Activated T-helper 2 cell treated with anti-CD3 and anti-CD28 coated beads, Interferon-gamma antibody, Interleukin-2, Interleukin-4, amounts not matched to agents 10 μg/mL and 5 μg/mL and 100 μg/mL, durations not matched to agents 14 hours and 24 hours and 36 hours (primary cell): ENCODE measurements at places on chromosomes 1 and 21.

- DNase-seq = no peak
Measured at GRCh38 chr1:59779949-59780348, 34.8 kb upstream of the HOOK1 start.

DNA sequence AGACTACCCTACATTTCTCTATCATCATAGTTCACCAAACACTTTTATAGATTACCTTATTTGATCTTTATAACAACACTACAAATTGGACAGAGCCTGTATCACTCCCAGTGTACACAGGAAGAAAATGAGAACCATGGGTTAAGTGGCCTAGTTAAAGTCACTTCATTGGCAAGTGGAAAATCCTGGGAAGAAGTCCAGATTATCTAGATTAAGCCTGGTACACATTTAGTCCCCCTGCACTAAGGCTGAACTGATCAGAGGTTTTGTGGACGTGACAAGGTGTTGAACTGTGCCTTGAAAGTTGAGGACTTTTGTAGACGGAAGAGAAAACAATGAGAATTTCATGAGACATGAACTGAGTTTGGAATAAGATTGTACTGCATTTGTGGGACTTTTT is 7.5 kb upstream of the USH2A start:
- DNase-seq = no peak

GRCh38 chr1:168739908-168740307 is 10.9 kb upstream of the DPT start:
- no peak for DNase-seq

- peak; percentile 58 for DNase-seq
Measured at GRCh38 chr1:17125756-17126237, 6.5 kb upstream of the PADI2 start.

GRCh38 chr1:172917972-172918371 is 132.8 kb downstream of the TNFSF18 start:
- DNase-seq = no peak

- no peak for DNase-seq
Measured at GRCh38 chr1:92503043-92503925, 16.6 kb upstream of the GFI1 start.

- DNase-seq = no peak
Measured at GRCh38 chr1:196873385-196873784, 14.5 kb upstream of the CFHR4 start.

- no peak for DNase-seq
Measured at GRCh38 chr1:61585714-61586113, 139.2 kb downstream of the TM2D1 start.

- DNase-seq = no peak
Measured at GRCh38 chr1:11729498-11730428, 6.2 kb upstream of the AGTRAP start.

- DNase-seq = no peak
Measured at GRCh38 chr1:241742084-241742483, 90.0 kb downstream of the WDR64 start.

GRCh38 chr1:167650269-167651160 is 20.5 kb downstream of the RCSD1 start:
- DNase-seq = no peak

DNA sequence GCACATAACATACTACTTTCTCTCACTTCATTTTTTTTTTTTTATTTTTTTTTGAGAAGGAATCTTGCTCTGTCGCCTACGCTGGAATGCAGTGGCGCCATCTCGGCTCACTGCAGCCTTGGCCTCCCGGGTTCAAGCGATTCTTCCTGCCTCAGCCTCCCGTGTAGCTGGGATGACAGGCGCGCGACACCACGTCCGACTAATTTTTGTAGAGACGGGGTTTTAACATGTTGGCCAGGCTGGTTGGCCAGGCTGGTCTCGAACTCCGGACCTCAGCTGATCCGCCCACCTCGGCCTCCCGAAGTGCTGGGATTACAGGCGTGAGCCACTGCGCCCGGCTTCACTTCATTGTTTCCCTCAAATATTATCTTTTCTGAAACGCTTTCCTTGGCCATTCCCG is 573 bp upstream of the PEX19 start:
- DNase-seq = no peak

DNA sequence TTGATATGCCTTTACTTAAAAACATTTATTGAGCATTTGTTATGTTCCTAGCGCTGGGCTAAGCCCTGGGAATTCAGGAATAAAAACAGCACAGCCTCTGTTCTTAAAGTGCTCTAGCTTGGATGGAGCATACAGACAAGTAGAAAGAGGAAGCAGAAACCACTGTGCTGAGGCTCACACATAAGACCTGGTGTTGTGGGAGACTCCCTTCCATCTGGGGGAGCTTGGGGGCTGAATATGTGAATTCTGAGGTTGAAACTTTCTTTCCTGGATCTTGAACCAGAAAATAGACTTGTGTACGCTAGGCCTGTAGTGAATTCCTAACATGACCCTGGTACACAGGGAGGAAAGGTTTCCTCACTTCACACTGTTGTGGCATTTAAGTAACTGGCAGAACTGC is 209.9 kb downstream of the ZNF326 start:
- DNase-seq = no peak

GRCh38 chr1:73356485-73356884 is 841.5 kb downstream of the LRRIQ3 start:
- no peak for DNase-seq

DNA sequence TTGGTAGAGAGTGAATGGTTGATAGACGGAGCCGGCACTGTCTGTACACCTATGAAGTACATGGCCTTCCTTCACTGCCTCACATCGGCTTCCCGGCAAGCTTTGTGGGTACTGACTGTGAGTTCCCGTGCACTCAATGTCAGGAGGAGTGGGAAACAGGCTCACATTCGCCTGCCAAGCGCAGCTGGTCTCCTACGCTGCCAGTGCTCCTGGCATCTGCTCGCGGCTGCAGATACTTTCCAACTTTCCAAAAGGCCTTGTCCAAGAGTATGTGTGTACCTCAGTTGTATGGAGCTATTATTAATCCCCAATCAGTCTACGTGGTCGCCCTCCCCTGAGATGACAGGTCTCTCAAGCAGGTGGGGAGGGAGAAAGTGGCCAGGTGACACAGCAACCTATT is 180.8 kb downstream of the ZSCAN20 start:
- DNase-seq = no peak

DNA sequence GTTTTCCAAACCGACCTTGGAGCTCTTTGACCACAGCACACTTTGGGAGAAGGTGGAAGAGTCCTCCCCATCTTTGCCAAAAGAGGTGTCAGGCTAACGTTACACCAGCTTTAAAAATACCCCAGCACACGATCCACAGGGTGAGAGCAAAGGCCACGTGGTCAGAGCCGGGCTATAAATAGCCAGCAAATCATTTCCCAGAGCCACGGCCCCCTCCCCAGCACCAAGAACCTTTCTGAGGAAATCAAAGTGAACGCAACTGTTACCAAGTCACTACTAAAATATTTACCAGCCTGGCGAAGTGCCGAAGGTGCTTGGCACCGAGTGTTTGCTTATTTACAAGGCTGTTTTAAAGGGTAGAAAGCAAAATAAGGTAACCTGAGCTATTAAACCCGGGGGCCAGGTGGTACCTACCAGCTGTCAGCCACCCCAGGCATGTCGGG is 72.4 kb downstream of the CASZ1 start:
- no peak for DNase-seq

DNA sequence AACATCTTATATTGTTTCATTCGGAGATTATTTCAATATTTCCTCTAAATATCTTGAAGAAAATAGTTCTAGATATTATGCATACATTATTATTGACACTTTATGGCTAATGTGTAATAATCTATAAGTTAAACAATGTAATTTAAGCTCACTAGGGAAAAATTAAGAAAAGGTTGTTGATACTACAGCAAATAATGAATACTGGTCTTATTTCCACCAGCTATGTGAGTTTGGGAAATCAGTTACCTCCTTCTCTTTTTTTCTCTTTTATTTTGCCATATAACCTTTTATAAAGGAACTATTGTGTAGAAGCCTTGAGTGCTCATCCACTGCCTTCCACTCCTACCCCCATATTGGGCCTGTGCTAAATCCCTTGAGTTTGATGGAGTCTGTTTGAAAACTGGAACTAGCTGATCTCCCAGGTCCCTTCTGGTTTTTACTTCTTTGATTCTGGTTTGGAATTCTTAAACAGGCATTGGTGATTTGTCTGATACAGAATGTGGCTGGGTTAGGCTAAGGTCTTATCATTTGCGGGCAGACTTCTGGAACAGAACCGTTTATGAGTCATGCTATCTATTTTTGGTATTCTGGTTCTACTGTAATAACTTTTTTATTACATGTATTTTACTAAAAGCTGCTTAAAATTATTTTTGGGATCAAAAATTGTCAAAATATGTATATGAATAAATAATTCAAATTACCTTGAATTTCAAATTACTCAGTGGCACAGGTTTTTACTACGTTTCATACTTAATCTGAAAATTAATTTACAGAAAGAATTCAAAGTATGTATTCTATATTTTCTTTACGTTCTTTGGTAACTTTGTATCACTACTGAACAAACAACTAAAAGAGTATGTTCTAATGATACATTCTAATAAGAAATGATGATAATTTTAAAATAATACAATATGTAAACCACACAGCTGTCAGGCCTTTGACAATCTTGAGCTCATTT is 5.0 kb upstream of the CDC14A start:
- no peak for DNase-seq

- DNase-seq = no peak
Measured at GRCh38 chr1:81799939-81800694, 617 bp upstream of the ADGRL2 start.

GRCh38 chr1:11156963-11157362 is 32.2 kb upstream of the ANGPTL7 start:
- no peak for DNase-seq
